ENCODE measurements at places on chromosomes 11 and 22.

- DNase-seq: no peak
Measured at GRCh38 chr11:95498722-95499425, 267.9 kb upstream of the SESN3 start.

DNA sequence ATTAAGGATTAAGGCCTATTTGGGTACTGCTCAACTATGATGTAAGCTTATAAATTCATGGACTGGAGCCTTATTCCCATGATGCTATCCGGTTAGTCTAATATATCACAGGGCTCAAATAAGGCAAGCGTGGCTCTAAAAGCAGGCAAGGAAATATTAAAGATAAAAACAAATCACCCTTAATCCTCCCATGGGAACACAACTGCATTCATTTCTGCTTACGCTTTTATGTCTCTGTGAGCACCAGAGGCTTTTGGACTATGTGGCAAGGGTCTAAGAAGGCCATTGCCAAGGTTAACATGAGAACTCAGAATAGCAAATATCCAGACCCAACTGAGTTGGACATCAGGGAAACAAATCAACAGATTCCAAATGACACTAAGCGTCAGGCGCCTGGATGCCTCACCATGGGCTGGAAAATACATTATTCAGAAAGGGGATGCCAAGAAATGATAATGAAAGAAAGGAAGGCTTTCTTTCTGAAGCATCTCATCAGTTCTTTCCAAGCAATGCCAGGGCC is 138.1 kb downstream of the SLC1A2 start:
- DNase-seq: no peak

GRCh38 chr22:44730022-44730393 is 22.4 kb upstream of the ARHGAP8 start:
- DNase-seq: no peak

DNA sequence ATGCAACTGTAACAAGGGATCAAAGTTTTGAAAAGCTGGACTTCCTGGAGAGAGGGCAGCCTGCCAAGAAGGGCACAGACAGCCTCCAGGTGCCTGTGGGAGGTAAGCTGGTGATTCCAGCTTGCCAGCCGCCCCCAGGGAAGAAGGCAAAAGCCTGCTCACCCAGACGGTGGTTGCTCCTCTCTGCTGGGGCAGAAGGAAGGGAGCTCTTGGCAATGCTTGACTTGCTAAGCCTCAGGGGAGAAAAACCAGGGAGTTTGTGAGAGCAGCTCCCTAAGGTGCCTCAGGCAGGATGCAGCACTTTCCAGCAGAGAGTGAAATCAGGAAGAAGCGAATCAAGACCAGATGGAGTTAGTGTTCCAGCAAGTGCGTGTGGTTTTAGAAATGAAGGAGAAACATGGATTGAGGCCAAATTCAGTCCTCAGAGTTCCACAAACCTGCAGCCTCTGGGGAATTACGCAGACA is 553.6 kb downstream of the BUD13 start:
- DNase-seq: no peak

- DNase-seq: peak; percentile 95
Measured at GRCh38 chr11:118997627-118998387, at the start of gene CENATAC. TSS of gene CENATAC (plus strand) at chr11:118998138. CDS start at chr11:118998198, 60 bp downstream.

GRCh38 chr22:17575151-17575550 is 11.9 kb downstream of the SLC25A18 start:
- DNase-seq: no peak

DNA sequence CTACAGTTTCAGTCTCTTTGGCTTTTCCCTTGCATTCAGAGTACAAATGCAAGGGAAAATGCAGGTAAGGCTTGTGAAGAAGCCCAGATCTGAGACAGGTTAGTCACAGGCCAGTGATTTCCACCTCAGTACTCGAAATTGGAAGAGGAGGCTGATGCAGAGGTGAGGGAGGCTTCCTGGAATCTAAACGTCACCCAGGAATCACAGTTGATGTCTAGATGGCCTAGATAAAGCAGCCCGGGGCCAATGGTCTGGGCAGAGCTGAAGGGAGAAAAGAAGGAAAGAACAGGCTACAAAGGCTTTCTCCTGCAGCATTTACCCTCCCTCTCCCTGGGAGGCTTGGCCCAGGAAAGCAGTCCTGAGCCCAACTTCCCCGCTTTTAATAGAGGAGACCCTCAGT is 8.5 kb downstream of the TRIM6 start:
- DNase-seq: no peak

DNA sequence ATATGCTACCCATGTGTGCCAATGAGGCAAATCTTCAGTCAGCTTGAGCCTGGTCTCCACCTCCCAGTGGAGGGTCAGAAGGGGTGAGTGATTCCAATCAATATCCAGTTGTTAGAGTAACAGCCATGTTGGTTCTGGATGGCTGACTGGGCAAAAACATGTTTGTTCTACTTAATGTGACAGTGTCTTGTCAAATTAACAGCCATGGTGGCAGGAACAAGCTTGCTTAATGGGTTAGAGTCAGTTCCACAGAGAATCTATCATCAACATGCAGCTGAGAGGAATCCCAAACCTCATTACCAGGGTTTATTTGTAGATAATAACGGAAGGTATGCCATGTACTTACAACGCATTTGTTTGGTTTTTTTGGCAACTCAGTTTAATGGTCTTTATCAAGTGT is 133.2 kb downstream of the SLC17A6 start:
- no peak for DNase-seq

- peak; percentile 12 for DNase-seq
Measured at GRCh38 chr11:18229501-18229900, 7.1 kb downstream of the SAA4 start.

DNA sequence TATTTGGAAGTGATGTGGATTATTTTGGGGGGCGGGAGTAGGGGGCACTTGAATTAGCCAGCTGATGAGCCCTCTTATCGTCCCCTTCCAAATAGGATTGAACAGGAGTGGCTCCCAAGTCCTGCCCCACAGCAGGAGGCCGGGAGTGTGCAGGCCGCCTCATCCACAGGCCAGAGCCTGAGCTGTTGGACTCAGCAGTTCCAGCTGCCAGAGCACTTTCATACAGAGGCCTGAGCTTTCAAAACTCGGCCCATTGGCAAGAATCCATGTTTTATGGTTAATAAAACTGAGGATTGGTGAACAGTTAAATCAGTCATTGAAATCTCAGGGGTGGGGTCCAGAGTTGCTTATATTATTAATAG is 9.6 kb downstream of the FAM118A start:
- DNase-seq: no peak

DNA sequence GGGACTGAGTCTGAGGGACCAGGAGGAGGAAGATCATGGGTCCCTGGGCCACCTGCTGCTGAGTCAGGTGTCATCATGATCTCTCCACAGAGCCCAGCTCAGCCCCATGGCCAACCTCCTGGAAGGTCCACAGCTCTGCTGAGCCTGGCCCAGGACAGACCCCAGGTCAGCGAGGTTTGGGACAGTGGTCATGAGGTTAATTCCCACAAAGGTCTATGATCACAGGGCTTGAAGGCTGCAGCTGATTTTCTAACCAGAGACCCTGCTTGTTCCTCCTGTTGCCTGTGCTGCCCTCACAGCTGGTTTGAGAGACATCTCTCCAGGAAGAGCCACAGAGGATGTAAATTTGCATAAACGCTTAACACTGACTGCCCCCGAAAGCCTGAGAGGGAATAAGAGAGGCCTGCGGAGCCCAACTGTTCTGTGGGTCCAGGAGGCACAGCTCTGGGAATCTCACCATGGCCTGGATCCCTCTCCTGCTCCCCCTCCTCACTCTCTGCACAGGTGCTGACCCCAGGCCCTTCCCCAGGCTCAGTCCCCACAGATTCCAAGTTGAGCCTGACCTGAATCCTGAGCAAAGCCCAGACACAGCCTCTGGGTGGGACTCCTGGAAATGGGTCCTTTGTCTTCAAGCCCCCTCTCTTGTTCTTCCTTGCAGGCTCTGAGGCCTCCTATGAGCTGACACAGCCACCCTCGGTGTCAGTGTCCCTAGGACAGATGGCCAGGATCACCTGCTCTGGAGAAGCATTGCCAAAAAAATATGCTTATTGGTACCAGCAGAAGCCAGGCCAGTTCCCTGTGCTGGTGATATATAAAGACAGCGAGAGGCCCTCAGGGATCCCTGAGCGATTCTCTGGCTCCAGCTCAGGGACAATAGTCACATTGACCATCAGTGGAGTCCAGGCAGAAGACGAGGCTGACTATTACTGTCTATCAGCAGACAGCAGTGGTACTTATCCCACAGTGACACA is 102.8 kb downstream of the GGTLC2 start:
- no peak for DNase-seq

GRCh38 chr11:41522391-41522790 is 62.9 kb upstream of the LRRC4C start:
- DNase-seq: no peak

DNA sequence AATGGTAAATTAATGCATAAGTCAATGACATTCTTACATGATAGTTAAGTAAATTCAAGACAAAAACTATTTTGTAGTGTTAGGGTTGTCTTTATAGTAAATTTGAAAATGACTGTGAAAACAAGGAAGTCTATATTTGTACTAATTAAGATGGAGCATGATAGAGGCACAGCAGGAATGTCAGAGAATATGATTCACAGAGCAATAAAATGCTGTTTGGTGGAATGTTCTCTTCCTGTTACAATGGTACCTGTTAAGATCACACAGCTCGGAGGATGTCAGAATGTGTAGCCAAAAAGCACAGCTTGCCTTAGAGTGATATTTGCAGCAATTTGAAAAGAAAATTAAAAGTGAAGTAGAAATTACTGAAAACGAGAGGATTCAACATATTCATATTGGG is 2339.7 kb upstream of the RAG2 start:
- no peak for DNase-seq

DNA sequence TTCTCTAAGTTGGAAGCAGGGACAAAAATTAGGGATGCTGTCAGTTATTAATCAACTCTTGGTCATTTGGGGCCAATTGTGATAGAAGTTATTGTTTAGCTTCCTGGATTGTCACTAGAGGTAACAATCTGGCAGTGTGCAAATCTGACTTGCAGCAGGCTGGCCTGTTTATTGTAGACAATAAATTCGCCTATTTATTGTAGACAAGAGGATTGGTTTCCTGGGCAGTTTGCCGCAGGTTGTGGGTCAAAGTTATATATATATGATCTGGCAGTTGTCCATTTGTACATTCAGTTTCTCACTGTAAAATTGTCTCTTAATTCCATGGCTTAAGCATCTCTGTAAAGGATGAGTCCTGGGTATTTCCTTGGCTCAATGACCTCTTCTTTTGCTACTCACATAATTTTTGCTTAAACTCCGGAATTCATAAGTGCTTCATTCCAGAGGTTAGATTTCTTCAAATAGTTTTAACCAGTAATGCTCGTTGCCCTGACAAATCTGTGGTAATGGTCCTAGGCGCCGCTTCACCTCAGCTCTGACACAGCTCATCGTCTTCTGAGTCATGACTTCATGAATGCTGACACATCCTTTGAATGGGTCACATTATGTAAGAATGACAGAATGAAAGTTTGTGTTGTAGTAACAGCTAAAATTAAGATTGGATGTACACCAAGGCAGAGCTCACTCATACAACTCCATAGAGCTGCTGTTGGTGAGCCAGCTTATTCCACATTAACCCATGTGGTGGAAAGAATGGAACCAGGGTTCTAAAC is 7.8 kb upstream of the MMP3 start:
- no peak for DNase-seq

- peak; percentile 63 for DNase-seq
Measured at GRCh38 chr22:28594797-28595462, 84.7 kb downstream of the TTC28 start.

DNA sequence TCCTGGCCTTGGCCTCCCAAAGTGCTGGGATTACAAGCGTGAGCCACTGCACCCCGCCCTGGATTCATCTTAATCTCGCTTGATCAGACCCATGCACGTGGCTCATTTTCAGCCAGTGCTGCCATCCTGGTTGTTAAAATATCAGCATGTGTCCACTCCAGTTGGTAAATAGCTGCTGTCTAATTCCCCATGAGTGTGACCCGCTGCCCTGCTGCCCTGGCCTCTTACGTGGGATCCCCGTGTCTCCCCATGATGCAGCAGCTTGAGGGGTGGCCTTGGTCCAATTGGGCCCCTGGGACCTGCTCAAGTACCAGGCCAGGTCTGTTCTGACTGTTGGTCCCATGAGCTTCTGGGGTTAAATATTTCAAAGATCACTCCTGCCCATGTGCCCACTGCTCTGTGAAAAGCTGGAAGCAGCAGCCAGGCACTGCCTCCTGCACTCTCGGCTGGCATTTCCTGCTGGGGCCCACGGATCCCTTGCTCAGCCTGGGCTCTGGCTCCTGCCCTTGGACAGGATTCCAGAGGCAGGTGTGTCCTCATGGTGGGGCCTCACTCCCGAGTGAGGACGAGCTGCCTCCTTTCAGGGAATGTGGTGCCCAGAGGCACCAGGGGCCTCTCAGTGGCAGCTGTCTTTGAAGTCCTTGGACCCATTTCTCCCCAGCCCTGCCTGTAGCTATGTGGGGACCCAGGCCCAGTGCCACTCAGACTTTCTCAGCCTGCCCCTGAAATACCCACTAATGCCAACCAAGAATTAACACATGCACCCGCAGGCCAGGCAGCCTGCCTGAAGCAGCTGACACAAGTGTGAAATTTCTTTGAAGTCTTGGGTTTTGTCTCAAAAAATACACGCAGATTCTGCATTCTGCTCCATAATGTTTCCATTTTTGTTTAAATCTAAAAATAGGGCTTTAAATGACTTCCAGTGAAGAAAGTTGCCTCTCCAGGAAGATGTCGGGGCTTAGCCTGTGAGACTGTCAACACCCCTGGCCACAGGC is 38.1 kb upstream of the PRDM11 start:
- no peak for DNase-seq

GRCh38 chr11:62954478-62954877 is 30.3 kb downstream of the SLC22A6 start:
- no peak for DNase-seq

DNA sequence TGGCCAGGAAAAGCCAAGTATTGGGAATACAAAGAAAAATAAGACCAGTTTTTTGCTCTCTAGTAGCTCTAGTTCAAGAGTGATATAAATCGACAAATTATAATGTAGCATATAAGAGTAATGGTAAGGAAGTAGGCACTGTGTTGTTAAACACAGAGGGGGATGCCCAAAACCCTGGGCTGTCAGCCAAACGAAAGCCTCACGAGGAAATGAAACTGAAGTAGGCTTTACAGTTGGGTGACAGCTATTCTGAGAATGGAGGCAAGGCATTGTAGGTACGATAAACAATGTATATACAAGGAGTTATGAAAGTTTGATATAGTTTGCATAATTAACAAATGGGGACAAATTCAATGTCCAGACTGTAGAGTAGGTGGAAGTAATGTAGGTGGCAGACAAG is 176.4 kb downstream of the FAM181B start:
- DNase-seq: no peak

- DNase-seq: no peak
Measured at GRCh38 chr11:76604626-76605241, 65.8 kb downstream of the LRRC32 start.

GRCh38 chr22:39832627-39833074 is 60.9 kb downstream of the ENTHD1 start:
- no peak for DNase-seq

GRCh38 chr11:67278939-67279588 is 10.0 kb upstream of the ANKRD13D start:
- DNase-seq: no peak

- peak; percentile 93 for DNase-seq
Measured at GRCh38 chr11:119316729-119317591, at the start of gene MCAM. TSS of gene MCAM (minus strand) at chr11:119317130. CDS start at chr11:119317101, 29 bp downstream.

DNA sequence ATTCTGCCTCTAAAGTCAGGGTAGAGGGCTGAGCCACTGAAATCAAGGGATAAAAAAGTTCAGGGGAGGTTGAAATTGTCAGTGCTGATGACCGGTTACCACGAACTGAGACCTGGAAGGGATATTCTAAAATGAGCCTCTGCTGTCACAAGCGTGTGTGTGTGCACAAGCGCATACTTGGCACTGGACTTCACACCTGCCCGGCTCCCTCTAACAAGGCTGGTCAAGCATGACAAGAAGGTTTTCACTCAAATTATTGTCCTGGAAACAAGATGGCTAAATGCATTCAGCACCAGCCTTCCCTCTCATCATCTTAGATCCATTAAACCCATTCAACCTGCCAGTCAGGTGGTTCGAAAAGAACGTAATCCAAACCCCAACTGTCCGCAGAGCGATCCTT is 54.8 kb upstream of the CECR2 start:
- DNase-seq: no peak
